ENCODE measurements at places on chromosomes 1 and 21.

DNA sequence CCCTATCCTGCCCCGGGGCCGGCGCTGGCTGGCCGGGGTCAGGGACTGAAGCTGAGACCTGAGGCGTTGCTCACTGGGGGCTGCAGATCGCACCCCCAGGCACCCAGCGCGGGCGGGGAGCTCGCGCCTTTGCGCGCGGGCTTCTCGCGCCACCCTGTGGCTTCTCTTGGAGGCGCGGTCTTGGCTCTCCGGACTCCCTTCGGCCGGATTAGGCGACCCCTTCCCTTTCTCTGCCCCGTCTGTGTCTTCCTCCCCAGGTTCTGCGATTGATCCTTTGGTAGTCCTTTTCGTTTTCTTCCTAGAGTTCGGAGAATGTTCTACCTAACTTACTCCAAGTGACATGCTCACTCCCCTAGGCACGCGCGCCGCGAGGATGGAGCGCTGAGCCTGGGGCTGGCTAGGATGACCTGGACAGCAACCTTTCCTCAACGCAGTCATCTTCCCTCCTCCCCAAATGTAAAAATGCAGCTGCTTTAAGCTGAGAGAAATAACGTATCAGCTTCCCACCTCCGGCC lies 495 bp upstream of the NTRK1 start:
- DNase-seq: peak; percentile 38

GRCh38 chr1:8120693-8121260 lies 94.7 kb upstream of the ERRFI1 start:
- DNase-seq: no peak

DNA sequence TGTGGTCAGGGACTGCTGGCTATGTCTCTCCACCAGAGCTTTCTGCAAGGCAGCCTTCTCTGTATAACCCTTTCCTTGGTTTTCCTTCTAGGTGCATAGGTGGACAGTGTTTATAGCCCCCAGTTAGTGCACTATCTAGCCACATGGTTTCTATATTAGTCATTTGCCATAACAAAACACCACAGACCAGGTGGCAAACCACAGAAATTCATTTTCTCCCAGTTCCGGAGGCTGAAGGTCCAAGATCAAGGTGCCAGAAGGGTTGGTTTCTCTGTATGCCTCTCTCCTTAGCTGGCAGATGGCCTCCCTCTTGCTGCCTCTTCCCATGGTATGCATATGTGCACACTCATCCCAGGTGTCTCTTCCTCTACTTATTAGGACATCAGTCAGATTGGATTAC lies 106.4 kb downstream of the KAZN start:
- no peak for DNase-seq

DNA sequence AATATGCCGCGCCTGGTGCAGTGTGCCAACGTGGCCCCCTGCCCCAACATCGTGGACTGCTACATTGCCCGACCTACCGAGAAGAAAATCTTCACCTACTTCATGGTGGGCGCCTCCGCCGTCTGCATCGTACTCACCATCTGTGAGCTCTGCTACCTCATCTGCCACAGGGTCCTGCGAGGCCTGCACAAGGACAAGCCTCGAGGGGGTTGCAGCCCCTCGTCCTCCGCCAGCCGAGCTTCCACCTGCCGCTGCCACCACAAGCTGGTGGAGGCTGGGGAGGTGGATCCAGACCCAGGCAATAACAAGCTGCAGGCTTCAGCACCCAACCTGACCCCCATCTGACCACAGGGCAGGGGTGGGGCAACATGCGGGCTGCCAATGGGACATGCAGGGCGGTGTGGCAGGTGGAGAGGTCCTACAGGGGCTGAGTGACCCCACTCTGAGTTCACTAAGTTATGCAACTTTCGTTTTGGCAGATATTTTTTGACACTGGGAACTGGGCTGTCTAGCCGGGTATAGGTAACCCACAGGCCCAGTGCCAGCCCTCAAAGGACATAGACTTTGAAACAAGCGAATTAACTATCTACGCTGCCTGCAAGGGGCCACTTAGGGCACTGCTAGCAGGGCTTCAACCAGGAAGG lies 4.3 kb downstream of the GJB3 start:
- no peak for DNase-seq

- no peak for DNase-seq
Observed at GRCh38 chr1:19317126-19317910, 5.2 kb downstream of the SLC66A1 start.

GRCh38 chr1:152125834-152126443 lies 10.7 kb upstream of the TCHH start:
- no peak for DNase-seq

GRCh38 chr1:165631342-165632151 lies 513 bp downstream of the MGST3 start:
- DNase-seq: peak; percentile 12

DNA sequence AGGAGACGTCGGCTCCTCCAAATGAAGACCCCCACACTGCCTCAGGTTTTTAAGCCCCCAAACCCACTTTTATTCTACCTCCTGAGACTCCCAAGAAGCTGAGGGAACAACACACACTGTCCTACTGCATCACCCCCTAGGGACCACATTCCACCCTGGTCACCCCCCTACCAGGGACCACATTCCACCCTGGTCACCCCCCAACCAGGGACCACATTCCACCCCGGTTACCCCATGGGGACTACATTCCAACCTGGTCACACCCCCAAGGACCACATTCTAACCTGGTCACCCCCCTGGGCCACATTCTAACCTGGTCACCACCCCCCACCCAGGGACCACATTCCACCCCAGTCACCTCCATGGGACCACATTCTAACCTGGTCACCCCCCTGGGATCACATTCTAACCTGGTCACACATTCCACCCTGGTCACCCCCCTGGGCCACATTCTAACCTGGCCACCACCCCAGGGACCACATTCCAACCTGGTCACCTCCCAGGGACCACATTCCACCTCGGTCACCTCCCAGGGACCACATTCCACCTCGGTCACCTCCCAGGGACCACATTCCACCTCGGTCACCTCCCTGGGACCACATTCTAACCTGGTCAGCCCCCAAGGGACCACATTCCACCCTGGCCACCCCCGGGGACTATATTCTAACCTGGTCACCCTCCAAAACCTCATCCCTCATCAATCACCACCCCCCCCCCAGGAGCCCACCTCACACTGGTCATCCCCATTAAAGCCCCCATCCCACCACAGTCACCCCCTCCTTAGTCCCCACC lies 587.6 kb downstream of the NPHP4 start:
- DNase-seq: no peak

- DNase-seq: no peak
Observed at GRCh38 chr1:93907718-93908117, 1.5 kb downstream of the GCLM start.

DNA sequence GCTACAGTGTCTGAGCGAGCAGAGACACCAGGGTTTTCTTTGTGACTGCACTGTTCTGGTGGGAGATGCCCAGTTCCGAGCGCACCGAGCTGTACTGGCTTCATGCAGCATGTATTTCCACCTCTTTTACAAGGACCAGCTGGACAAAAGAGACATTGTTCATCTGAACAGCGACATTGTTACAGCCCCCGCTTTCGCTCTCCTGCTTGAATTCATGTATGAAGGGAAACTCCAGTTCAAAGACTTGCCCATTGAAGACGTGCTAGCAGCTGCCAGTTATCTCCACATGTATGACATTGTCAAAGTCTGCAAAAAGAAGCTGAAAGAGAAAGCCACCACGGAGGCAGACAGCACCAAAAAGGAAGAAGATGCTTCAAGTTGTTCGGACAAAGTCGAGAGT lies 2.7 kb downstream of the ZBTB18 start:
- DNase-seq: no peak

- no peak for DNase-seq
Observed at GRCh38 chr1:56385314-56385713, 194.0 kb downstream of the PLPP3 start.

- no peak for DNase-seq
Observed at GRCh38 chr1:19076841-19077616, 120.6 kb upstream of the IFFO2 start.

- no peak for DNase-seq
Observed at GRCh38 chr21:33028773-33029384, 3.1 kb downstream of the OLIG2 start.

DNA sequence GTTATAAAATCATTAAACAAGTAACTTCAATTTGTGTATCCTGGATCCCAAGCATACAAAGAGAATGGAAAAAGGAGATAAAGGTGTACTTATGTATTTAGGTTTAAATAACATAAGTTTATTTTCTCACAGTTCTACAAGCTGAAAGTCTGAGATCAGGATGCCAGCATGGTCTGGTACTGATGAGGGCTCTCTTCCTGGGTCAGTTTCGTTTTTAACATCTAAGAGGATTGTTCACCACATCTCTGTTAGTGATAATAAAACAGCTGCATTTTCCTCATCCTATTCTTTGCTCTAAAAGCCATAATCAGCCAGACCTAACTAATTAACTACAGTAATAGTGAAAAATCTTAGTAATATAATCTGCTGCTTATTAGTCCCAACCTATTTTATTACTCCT lies 5.2 kb downstream of the EGLN1 start:
- DNase-seq: no peak

DNA sequence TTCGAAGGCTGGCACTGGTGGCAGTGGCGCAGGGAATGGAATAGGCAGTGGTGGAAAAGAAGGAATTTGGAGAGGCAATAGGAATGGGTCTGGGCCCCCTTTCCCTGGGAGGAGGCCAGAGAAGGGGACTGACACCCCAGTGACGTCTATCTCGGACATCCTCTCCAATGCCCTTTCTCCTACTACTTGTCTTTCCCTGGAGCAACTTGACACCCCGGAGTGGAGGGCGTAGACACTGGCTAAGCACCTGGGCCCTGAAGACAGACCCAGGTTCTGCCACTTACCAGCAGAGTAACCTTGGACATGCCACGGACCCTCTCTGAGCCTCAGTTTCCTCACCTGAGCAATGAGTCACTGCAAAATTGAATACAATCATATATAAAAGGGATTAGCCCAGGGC lies 86.8 kb downstream of the CAMK2N1 start:
- no peak for DNase-seq

DNA sequence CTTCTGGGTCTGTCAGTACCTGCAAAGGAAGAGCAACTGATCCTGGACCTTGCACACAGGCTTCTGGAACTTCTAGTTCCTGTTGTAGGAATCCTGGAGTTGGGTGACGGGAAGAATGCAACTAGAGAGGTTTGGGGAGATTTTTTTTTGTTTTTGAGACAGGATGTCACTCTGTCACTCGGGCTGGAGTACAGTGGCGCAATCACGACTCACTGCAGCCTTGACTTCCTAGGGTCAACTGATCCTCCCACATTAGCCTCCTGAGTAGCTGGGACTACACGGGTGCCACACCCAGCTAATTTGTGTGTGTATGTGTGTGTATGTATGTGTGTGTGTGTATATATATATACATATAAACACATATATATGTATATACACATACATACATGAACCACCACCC lies 18.8 kb downstream of the ENTREP3 start:
- DNase-seq: no peak

DNA sequence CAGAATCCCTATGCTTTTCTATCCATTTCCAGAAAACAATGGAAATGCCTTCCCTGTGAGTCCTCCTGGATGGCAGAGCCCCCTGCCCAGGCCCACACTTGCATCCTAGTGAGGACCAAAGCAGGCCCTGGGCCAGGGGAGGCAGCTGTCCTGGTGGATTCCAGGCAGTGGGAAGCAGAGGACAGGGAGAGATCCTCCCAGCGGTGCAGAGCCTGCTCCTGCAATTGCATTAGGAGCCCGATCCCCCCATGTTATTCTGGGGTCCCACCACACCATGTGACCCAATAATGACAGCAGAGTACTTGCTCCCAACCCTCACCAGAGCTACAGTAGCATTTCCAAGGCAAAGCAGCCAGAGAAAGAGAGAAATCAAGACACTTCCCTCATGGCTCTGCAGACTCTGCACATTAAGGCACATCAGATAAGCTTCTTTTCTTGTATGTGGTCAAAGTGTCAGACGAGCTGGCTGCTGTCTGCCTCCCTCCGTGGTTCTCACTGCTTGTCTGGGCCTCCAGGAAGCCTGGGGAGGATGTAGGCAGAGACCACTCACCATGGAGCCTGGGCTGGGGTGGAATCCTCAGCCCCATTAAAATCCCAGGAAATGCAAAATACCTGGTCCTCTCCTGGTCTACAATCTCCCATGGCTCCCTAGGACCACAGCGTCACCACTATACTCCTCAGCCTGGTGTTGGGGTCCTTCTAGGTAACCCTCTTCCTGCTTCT lies 54.9 kb upstream of the RUNX3 start:
- DNase-seq: peak; percentile 56

GRCh38 chr1:213976665-213977485 lies 10.9 kb upstream of the PROX1 start:
- DNase-seq: no peak

DNA sequence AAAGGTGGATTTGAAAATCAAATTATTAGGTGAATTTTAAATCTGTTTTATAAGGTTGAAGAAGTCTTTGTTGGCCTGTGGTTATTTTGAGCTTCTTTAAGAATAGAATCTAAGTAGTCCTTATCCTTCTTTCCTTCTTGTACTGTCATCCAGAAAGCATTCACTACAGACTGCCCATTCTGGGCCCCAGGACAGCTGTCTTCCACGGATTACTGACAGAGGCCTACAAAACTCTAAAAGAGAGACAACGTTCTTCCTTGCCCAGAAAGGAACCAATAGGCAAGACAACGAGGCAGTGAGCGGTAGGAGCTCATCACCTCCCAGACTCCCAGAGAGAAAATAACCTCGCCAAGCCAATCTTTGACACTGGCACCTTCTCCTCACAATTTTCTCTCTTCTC lies 24.4 kb upstream of the PIGC start:
- DNase-seq: no peak

GRCh38 chr1:3133686-3134085 lies 64.7 kb downstream of the PRDM16 start:
- DNase-seq: no peak

GRCh38 chr1:11823366-11824137 lies 17.6 kb downstream of the CLCN6 start:
- DNase-seq: no peak

- DNase-seq: no peak
Observed at GRCh38 chr21:33880626-33881025, 35.0 kb downstream of the ATP5PO start.

DNA sequence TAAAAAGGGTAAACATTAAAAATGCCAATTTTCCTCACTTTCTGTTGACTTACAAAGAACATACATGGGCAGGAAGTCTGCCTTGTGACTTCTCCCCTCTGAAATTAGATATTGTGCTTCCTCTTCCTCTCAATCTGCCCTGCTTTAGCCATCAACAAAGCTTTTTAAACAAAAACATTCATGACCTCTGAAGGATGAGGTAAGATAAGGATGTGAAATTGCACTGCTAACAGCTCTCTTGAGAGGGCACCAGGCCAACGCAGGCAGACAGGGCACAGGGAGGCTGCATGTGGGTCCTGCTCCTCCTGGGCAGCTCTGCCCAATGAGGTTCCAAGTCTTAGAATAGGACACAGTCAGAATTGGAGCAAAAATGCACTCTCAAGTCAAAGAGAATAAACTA lies 62.1 kb downstream of the DEGS1 start:
- DNase-seq: peak; percentile 23

DNA sequence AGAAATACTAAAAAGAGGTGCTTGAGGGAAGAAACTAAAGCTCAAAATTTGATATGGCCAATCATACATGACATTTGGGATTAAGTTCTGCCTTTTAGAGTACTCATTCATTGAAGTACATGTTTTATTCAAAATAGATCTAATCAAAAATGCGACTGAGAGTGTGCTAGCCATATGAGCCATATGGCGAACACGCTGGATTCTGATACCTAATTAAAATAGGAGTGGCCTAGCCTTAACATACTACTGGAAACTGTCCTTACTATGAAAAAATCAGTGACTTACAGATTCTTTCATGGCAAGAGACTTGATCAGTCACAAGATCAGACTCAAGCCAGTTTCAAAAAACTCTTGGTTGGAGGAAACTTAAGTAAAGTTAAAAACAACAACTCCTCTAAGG lies 73.9 kb downstream of the PTGER3 start:
- no peak for DNase-seq

GRCh38 chr1:1978108-1978507 lies 25.5 kb downstream of the CFAP74 start:
- DNase-seq: no peak
